G401 (cell line): ENCODE measurements at places on chromosomes 3 and 15.

- no peak for DNase-seq
These were observed 25.9 kb upstream of the RNU6-1 start for GRCh38 chr15:67865766-67866165.

- no peak for DNase-seq
These were observed 2.5 kb upstream of the GANC start for GRCh38 chr15:42270551-42270950.

DNA sequence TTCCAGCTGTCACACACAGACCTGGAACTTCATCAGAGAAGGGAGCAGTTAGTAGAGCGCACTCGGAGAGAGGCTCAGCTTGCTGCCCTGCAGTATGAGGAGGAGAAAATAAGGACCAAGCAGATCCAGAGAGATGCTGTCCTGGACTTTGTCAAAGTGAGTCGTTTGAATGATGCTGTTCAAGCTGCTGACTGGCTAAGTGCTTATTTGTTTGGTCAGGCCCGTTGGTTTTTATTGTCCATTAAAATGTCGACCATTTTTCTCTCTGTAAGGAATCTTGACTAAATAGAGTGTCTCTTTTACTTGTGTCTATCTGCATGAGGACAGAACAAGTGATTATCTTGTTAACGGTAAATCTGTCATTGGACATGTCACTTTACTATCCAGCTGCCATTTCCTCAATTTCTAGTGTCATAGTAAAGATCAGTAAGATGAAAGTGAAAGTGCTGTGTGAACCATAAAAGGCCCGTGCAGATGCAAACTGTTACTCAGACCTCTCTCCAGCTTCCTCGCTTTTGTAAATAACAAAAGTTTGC is 56.9 kb downstream of the LRCH3 start:
- no peak for DNase-seq

DNA sequence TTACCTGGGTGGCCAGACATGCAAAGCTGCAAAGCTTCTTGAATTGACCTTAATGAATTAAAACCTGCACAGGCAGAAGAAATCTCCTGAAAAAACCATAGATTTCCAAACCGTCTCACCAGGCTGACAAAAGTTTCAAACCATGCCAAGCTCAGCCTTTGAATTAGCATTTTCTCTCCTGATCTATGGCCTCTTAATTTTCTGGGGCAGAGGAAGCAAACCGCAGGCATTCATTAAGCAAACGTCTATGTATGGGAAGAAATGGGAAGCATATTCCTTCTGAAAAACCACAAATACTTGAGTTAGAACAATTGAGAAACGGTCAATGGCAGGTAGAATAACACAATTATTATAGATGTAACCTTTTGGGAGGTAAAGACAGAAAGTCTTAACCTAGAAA is 500.2 kb upstream of the NR2F2 start:
- DNase-seq = no peak

GRCh38 chr3:49802719-49803464 is at the start of gene INKA1:
INKA1 (plus strand) TSS chr3:49803261; CDS start chr3:49803393, 132 bp downstream.
- DNase-seq = peak; percentile 87
